ENCODE measurements at places on chromosomes 7 and 10. TPM values are rescaled to one million over a fixed set of nuclear protein-coding genes. Genes with fewer than 3 reads are reported as not detected.

CPA4 gene
- 0.45 TPM for total RNA-seq

GRCh38 chr7:92415225-92415624, 32.1 kb upstream of the GATAD1 start:
- no peak overlapping the region for H3K4me3 ChIP-seq
- H3K27ac ChIP-seq, result no peak overlapping the region
- H3K4me1 ChIP-seq, result no peaks in the 10 kb centered on the region
- H3K36me3 ChIP-seq, result no peaks in the 10 kb centered on the region
- H3K27me3 ChIP-seq, result no peaks in the 10 kb centered on the region

GRCh38 chr7:123003539-123004126, 8.1 kb upstream of the TAS2R16 start:
- H3K27ac ChIP-seq, result no peak overlapping the region
- H3K4me1 ChIP-seq, result no peaks in the 10 kb centered on the region

DNA sequence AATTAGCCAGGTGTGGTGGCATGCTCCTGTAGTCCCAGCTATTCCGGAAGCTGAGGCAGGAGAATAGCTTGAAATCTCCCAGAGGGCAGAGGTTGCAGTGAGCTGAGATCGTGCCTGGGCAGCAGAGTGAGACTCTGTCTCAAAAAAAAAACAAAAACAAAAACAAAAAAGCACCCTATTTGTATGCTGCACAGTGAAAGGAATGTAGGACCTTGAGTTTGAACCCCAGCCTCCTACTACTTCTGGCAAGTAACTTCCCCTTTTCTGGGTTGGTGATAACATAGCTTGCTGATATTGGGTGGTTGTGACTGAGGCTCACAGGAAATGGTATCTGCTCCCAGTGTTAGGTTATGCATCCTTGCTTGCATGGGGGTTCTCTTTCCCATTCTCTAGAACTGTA, 205.3 kb downstream of the BUB3 start:
- no peak overlapping the region for H3K27ac ChIP-seq
- no peaks in the 10 kb centered on the region for H3K4me1 ChIP-seq
- no peak overlapping the region for H3K4me3 ChIP-seq
- DNase-seq, result no peak
- H3K36me3 ChIP-seq, result no peaks in the 10 kb centered on the region

STEAP4 gene
- total RNA-seq, result 125 TPM

DNA sequence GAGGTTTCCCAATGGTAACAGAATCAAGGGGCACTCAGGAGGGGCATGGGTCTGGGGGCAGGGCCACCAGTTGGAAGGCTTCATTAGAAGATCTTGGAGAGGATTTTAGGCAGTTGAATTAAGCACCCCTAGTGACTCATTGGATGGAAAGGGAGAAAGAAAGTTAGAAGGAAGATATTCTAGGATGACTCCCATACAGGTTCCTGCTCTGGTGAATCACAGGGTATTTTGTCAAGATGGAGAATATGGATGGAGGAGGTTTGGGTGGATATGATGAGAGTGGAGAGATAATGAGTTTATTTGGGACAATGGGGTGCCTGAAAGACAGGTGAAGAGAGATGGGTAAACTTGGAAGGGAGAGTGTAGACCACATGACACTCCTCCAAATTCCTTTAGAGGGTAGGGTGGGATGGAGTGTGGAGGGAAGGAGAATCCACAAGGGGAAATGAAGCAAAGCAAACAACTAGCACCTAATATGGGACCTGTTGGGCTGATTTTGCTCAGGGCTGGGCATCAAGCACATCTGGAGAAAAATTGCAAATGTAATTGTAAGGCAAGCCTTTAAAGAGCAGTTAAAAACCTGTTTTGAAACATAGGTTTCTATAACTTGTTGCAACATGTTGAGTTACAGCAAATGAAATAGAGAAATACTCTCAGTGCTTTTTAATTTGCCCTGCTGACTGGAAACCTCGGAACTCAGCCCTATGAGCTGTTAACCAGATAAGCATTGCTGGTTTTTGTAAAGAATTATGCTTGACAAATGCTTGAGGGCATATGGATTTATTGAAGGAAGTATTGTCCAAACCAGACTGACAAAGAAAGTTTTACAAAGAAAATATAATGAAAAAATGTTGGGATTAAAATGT, 2.9 kb upstream of the ENTPD7 start:
- H3K4me3 ChIP-seq, result no peak overlapping the region
- H3K27ac ChIP-seq, result no peak overlapping the region
- no peaks in the 10 kb centered on the region for H3K27me3 ChIP-seq
- H3K36me3 ChIP-seq, result no peaks in the 10 kb centered on the region
- DNase-seq, result no peak

- no peak overlapping the region for H3K27ac ChIP-seq
- no peaks in the 10 kb centered on the region for H3K36me3 ChIP-seq
- no peak overlapping the region for H3K4me3 ChIP-seq
- H3K4me1 ChIP-seq, result no peaks in the 10 kb centered on the region
These were observed 201.0 kb upstream of the LYZL2 start for GRCh38 chr10:30830315-30831230.

DNA sequence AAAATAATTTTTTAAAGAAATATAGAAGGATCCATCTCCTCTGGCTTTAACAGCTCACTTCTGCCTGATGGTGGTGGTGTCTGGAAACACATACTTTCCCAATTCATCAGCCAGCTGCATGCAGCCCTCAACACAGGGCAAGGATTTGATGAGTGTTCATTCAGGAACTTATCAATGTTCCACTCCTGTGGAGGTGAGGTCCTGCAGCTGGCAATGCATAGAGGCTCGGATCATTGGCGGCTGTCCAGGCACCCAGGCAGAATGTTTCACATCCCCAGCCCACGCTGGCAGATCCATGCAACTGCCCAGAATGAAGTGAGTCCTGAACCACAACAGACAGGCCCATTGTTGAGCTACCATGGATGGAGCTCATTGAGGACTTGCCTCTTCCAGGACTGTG, 55.2 kb upstream of the KCNMA1 start:
- no peak overlapping the region for H3K4me3 ChIP-seq
- H3K27me3 ChIP-seq, result no peaks in the 10 kb centered on the region
- no peaks in the 10 kb centered on the region for H3K4me1 ChIP-seq
- H3K27ac ChIP-seq, result no peak overlapping the region
- no peak for DNase-seq

GRCh38 chr7:41475801-41476459, 227.0 kb downstream of the INHBA start:
- no peak overlapping the region for H3K27ac ChIP-seq
- no peak for DNase-seq
- H3K4me3 ChIP-seq, result no peak overlapping the region

- no peak for DNase-seq
- H3K36me3 ChIP-seq, result no peaks in the 10 kb centered on the region
- no peaks in the 10 kb centered on the region for H3K27me3 ChIP-seq
- H3K4me1 ChIP-seq, result peaks cover 4% of the 10 kb centered on the region
- H3K27ac ChIP-seq, result no peak overlapping the region
These were observed 77.9 kb downstream of the JCAD start for GRCh38 chr10:29981510-29981909.

- no peaks in the 10 kb centered on the region for H3K36me3 ChIP-seq
- no peaks in the 10 kb centered on the region for H3K27me3 ChIP-seq
- H3K4me3 ChIP-seq, result peak overlapping the region; percentile 24
- H3K4me1 ChIP-seq, result no peaks in the 10 kb centered on the region
- DNase-seq, result no peak
These were observed 803 bp downstream of the RAPGEF5 start for GRCh38 chr7:22356010-22356691.

GRCh38 chr7:71851776-71852498, 560.2 kb downstream of the CALN1 start:
- H3K36me3 ChIP-seq, result no peaks in the 10 kb centered on the region
- no peak overlapping the region for H3K4me3 ChIP-seq
- H3K27ac ChIP-seq, result no peak overlapping the region
- DNase-seq, result no peak

DNA sequence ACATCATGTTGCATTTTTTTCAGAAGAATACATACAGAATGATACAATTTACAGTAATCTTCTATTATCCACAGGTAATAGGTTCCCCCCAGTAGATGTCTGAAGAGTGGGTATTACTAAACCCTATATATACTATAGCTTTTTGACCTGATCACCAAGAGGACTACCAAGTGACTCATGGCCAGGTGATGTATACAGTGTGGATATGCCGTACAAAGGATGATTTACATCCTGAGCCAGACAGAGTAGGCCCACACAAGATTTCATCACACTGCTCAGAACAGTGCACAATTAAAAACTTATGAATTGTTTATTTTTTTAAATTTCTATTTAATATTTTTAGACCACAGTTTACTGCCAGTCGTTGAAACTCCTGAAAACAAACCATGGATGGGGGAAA, 70.6 kb downstream of the STEAP1B start:
- H3K27ac ChIP-seq, result no peak overlapping the region
- H3K4me3 ChIP-seq, result no peak overlapping the region
- no peaks in the 10 kb centered on the region for H3K36me3 ChIP-seq
- H3K4me1 ChIP-seq, result no peaks in the 10 kb centered on the region

DNA sequence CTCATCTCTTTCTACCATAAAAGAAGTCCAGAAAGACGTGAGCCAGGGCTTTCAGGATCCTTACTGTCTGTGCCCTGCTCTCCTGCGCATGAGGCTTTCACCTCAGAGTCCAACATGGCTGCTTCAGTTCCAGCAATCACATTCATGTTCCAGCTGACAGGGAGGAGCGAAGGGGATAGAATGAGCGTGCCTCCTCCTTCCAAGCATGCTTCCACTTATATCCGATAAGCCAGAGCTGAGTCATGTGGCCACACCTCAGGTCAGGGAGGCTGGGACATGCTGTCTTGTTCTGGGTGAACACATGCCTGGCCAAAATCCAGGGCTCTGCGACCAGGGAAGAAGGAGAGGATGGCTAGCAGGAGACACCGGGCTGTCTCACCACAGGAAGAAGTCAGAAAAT, 248.2 kb downstream of the SKAP2 start:
- no peaks in the 10 kb centered on the region for H3K4me1 ChIP-seq
- no peaks in the 10 kb centered on the region for H3K36me3 ChIP-seq
- no peaks in the 10 kb centered on the region for H3K27me3 ChIP-seq
- H3K27ac ChIP-seq, result no peak overlapping the region
- H3K4me3 ChIP-seq, result no peak overlapping the region

SDK1 gene
- total RNA-seq, result 46.3 TPM

DNA sequence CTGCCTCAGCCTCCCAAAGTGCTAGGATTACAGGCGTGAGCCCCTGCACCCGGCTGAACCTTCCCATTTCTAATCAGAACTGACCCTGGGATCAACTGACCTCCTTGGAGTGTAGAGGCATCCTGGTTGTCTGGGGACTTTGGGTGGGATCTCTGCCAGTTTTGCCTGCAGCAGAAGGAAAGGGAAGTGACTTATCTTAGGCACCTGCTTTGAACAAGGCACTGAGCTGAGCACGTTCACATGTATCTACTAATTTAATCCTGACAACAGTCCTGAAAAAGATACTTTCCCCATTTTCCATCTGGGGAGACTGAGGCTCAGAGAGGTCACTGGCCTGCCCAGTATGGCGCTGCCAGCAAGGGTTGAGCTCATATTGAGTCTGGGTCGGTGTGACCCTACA, 153.4 kb downstream of the CUX1 start:
- no peak overlapping the region for H3K27ac ChIP-seq
- DNase-seq, result no peak
- H3K4me3 ChIP-seq, result no peak overlapping the region

SPDYE11 gene
- not detected for total RNA-seq

SLC26A3 gene
- total RNA-seq, result not detected

GRCh38 chr7:39317107-39317506, 249.1 kb upstream of the YAE1 start:
- no peaks in the 10 kb centered on the region for H3K36me3 ChIP-seq
- no peak overlapping the region for H3K27ac ChIP-seq
- no peaks in the 10 kb centered on the region for H3K27me3 ChIP-seq
- no peak overlapping the region for H3K4me3 ChIP-seq

DNA sequence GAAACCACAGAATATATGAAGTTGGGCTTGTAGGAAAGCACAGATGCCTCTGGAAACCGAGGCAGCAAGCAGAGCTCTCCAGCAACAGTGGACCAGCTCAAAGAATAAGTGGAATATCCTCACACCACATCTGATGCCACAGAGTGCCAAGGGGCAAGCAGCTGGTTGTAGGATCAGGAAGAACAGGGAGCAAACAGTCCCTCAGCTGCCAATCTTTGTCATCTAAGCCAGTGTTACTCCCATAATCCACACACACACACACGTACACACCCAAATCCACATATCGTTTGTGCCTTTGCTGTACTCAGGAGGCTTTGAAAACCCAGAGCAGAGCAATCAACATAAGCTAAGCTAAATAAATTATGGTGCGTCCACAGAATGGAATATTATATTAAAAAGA, 20.7 kb upstream of the SEC24C start:
- H3K4me1 ChIP-seq, result no peaks in the 10 kb centered on the region
- H3K27me3 ChIP-seq, result no peaks in the 10 kb centered on the region
- H3K4me3 ChIP-seq, result no peak overlapping the region

DNA sequence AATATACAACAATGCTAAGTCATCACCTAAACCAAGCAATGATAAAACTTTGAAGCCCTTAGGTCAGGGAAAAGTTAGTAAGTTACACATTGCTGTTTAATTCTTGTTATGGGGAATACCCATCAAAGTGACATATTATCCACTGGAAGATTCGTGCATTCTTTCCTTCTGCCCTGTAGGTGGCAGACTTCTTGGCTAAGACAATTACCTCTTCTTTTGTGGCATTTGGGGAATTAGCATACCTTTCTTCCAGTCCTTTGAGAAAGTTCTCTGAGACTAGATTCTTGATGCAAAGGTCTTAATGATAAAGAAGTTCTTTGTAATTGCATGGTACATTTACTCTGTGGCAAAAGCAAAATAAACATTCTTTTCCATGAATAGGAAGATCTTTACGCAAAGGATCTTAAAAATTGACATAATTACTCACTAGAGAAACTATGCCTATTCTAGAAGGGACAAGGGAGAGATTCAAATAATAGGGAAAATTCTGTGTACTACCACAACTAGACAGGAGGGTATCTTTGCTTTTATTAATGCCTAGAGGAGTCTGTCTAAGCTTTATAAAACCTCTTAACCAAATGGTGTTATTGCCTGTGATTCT, 395.9 kb downstream of the GRM8 start:
- H3K27ac ChIP-seq, result no peak overlapping the region
- H3K4me3 ChIP-seq, result no peak overlapping the region
- DNase-seq, result no peak
- no peaks in the 10 kb centered on the region for H3K27me3 ChIP-seq
- H3K36me3 ChIP-seq, result no peaks in the 10 kb centered on the region

- no peaks in the 10 kb centered on the region for H3K27me3 ChIP-seq
- H3K27ac ChIP-seq, result no peak overlapping the region
- DNase-seq, result peak; percentile 57
- H3K4me3 ChIP-seq, result no peak overlapping the region
These were observed 6.7 kb upstream of the PILRA start for GRCh38 chr7:100366411-100367250.

DNA sequence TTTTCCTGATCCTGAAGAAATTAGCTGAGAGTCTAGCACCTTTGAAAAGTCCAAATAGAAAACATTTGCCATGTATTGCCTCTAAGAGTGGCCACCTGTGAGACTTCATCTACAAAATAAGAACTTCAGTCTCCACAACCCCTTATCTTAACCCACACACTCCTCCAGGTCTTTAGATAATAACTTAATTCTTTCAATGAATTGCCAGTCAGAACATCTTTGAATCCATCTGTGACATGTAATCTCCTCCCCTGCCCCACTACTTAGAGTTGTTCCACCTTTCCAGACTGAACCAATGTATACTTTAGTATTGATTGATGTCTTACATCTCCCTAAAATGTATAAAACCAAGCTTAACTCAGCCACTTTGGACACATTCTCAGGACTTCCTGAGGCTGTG, 84.4 kb upstream of the FAM171A1 start:
- no peak overlapping the region for H3K4me3 ChIP-seq
- H3K4me1 ChIP-seq, result no peaks in the 10 kb centered on the region
- no peak overlapping the region for H3K27ac ChIP-seq
- H3K27me3 ChIP-seq, result no peaks in the 10 kb centered on the region
